NCI-H524 treated with DMSO at 0.1 percent for 48 hours (cell line): ENCODE measurements at places on chromosomes 6 and 20.

- DNase-seq: no peak
Observed at GRCh38 chr6:5072440-5072839, 12.7 kb upstream of the PPP1R3G start.

GRCh38 chr20:53592992-53593465 is 610 bp downstream of the ZNF217 start:
- no peak for DNase-seq

DNA sequence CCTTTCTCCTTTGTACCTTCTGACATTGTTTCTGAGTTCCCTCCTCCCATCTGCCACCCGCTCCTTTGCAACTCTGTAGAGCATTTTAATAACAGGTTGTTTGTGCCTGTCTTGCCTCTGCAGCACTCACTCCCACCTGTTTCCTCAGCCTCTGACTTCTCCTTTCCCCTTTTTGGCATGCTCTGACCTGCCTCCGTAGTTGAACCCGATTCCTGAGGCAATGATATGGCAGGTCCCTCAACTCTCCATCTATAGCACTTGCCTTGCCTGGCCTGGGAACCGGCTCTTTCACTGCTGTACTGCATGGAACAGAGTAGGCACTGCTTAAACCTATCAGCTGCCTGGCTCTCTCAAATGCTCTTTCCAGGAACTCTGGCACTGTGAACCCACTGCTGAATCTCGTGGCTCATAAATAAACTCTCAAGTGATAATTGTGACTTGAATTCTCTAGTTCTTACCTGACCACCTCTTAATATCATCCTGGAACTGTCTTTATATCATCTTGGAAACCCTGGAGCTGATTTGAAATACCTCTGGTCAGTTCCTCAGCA is 50.3 kb downstream of the UTRN start:
- no peak for DNase-seq

DNA sequence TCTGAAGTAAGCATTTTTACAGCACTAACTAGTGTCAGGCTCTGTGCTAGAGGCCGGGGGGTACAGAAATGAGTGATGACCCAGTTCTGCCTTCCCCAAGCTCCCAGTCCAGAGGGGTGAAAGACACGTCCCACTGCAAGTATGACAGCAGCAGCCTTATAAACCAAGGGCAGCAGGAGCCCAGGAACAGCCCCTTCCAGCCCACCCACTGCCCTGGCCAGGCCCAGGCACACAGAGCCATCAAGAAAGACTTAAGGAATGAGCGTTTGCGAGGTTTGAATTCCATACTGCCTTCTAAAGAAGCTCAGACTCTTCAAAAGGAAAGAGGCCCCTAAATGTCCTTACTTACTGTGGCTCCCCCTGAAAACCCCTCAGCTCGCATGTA is 10.0 kb downstream of the TRERF1 start:
- DNase-seq: no peak

- no peak for DNase-seq
Observed at GRCh38 chr6:42505385-42505718, 53.6 kb upstream of the TRERF1 start.

DNA sequence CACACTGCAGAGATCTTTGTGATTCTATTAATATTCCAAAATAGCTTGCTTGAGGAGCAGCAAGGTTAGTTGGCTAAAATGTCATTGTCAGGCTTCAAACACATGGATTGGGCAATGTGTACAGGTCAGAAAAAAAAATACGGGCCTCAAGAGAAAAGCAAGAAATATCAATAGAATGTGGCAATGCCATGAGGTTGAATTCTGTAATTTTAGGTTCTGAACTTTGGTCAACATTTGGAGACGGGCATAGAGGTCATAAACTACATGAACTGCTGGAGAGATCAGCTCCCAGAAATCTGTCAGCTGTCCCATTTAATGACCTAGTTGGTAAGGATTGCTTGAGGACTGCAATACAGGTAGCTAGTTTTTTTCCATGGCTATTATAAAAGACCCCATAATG is 445.8 kb downstream of the HTR1B start:
- DNase-seq: no peak

GRCh38 chr6:1770968-1771723 is 161.4 kb downstream of the FOXC1 start:
- DNase-seq: no peak
